ENCODE measurements at places on chromosomes 11 and 22.

DNA sequence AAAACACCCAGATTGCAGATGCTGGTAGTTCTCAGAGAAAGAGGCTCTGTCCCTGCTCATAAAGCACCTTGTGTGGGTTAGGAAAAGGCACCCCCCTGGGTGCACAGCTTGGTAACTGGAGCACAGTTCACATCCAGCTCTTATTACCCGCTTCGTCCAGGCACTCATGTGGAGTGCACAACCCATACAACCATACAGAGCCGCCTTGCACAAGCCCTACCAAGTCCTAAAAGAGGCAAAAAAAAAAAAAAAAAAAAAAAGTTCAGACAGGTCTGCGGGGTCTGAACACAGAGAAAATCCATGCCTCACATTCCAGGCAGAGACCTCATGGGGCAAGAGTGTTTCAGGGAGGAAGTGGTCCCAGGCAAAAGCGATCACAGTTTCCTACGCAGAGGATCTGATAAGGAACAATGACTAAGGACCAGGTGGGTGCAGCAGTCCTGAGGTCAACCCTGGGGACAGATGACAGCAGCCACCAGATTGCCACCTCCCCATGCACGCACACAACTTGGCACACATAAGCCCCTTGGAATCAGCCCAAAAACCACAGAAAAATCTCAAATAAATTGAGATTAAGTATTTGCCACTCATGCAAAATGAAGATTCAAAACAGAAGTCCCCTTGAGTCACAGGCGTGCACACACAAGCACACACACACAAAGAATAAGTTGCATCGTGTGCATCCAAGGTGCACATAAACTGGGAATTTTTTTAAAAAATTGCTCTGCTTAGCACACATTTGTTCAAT, 12.3 kb downstream of the MB start:
- no peak for DNase-seq

DNA sequence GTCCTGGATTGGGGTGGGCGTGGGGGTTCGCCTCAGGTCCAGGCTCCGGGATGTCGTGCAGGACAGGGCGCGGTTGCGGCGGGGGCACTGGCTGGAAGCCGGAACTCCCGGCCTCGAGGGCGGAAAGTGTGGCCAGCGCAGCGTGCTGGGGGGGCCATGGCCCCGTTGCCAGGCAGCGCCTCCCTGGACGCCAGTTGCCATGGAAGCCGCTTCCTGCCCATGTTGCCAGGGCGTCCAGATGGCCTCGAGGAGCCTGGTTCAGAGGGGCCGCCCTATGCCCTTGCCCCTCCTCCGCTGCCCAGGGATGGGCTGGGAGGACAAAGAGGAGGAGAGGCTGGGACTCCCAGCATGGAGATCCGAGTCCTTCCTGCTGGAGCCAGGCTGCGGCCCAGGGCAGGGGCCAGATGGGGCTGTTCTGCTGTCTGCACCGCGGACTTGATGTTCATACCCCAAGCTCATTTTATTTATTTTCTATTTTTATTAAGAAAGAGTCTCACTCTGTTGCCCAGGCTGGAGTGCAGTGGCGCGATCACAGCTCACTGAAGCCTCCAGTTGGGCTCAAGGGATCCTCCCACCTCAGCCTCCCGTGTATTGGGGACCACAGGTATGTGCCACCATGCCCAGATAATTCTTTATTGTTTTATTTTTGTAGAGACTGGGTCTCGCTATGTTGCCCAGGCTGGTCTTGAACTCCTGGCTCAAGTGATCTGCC, 4.6 kb upstream of the CCDC188 start:
- DNase-seq: no peak

DNA sequence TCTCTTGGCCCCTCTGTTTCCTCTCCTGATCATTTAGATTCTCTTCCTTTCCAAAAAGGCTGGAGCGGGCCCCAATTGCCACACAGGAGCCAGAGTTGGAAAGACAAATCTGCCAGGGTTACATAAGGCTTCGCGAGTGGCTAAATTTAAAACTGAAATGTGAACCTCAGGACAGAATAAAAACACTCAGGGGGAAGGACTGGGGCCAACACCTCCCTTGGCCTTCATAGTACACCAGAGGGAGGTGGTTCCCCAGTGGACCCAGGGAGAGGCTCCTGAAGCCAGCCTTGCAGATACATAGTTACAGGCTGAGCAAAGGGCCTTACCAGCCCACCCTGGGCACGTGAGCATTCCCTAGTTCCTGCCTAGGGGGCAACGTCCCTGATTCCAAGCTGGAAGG, 150.1 kb downstream of the MN1 start:
- no peak for DNase-seq

DNA sequence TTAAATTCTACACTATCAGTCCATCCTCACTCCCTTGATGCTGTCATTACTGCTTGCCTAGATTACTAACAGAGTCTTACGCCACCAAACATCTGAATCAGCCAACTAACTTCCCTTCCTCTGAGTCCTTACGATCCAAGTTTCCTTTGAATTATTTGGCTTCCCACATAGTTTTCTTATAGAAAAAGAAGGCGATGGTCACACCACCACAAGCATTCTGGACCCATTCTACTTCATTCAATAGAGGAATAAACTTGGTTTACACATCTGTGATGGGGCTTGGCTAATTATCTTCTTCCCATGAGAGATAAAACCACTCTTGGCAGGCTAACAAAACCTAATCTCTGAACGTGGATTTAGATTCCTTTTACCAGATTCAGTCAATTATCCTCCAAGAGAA, 35.0 kb downstream of the INTS4 start:
- no peak for DNase-seq

- DNase-seq: no peak
These were observed 35.5 kb upstream of the NCAM1 start for GRCh38 chr11:112925516-112926310.

GRCh38 chr11:44133335-44133946, 38.0 kb downstream of the EXT2 start:
- DNase-seq: no peak

- no peak for DNase-seq
These were observed 5.5 kb downstream of the RFPL2 start for GRCh38 chr22:32199341-32199740.

Measured in NCI-H1048 (cell line).